Activated CD4-positive, alpha-beta T cell treated with anti-CD3 and anti-CD28 coated beads, Interleukin-2, amount 50 U/mL, for 1 hour (primary cell): ENCODE measurements at places on chromosomes 12 and 14.

GRCh38 chr14:72962829-72963312 lies 36.6 kb downstream of the DCAF4 start:
- no peak for DNase-seq

GRCh38 chr12:62732861-62733427 lies 202.0 kb downstream of the PPM1H start:
- DNase-seq: no peak

DNA sequence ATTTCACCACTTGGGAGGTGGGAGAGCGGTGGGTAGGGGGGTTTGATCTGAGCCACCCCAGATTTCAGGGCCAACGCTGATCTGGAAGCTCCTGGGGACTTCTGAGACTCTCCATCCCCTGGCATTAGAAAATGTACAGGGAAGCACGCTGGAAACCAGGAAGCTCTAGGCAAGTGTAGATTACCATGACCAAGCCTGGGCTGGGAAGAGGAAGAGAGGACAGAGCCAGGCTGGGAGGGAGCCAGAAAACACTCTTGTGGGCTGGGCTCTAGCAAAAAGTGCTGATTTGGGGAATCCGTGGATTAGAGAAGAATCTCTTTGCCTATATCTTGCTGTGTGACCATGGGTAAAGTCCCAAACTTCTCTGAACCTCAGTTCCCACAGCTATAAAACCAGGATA lies 236.7 kb downstream of the BCL11B start:
- DNase-seq: no peak

- DNase-seq: no peak
These were observed 58.6 kb upstream of the TMEM263 start for GRCh38 chr12:106897082-106897481.

GRCh38 chr12:89448526-89448925 lies 76.1 kb downstream of the GALNT4 start:
- no peak for DNase-seq

DNA sequence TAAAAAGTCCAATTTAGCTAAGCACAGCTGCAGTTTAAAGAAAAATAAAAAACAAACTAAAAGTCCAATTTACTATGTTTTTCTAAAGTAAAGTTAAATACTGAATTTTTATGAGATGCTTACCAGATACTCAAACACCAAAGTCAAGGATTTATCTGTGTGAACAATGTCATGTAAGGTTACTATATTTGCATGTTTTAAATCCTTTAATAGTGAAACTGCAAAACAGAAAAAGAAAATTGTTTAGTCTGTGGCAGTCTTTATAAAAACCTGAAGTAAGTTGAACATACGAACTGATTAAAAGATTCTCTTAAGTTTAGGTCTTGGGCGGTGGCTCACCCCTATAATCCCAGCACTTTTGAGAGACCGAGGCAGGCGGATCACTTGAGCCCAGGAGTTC lies 102.7 kb downstream of the CDK17 start:
- DNase-seq: no peak

GRCh38 chr12:117854339-117855012 lies 114.3 kb downstream of the KSR2 start:
- DNase-seq: peak; percentile 22

DNA sequence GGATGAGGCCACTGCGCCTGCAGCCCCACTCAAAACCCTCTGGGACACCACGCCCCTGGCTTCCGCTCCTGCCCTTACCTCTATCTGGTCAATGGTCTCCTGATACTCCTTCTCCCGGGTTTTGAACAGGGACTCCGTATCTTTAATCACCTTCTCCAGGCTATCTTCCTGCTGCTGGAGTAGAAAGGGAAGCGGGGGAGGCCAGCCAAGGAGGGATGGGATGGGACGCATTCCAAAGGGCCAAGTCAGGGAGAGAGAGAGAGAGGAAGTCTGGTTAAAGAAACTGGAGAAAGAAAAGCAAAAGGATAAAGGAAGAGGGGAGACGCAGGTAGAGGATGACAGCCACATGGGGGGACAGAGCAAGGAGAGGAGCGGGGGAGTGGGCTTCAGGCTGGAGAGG lies 7.9 kb downstream of the IFFO1 start:
- DNase-seq: no peak
